ENCODE measurements at places on chromosomes 11 and 22.

- DNase-seq: no peak
Measured at GRCh38 chr22:20532256-20532993, 25.0 kb downstream of the MED15 start.

DNA sequence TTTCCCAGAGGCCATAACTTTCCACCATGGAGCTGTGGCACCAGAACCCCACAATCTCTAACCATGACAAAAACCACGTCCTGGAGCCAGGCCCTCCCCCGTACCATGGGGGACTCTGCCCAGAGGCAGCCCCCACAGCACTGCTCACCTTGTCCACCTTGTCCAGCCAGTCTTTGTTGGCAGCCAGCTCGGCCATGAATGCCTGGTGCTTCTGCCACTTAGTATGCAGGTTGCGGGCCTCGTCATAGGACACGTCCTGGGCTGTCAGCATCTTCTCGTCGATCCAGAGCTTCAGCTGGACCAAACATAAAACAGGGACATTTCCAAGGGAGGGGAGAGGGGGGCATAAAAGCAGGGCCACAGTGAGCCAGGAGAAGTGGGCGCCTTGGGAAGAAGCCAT, 20.8 kb upstream of the RBM4B start:
- no peak for DNase-seq

DNA sequence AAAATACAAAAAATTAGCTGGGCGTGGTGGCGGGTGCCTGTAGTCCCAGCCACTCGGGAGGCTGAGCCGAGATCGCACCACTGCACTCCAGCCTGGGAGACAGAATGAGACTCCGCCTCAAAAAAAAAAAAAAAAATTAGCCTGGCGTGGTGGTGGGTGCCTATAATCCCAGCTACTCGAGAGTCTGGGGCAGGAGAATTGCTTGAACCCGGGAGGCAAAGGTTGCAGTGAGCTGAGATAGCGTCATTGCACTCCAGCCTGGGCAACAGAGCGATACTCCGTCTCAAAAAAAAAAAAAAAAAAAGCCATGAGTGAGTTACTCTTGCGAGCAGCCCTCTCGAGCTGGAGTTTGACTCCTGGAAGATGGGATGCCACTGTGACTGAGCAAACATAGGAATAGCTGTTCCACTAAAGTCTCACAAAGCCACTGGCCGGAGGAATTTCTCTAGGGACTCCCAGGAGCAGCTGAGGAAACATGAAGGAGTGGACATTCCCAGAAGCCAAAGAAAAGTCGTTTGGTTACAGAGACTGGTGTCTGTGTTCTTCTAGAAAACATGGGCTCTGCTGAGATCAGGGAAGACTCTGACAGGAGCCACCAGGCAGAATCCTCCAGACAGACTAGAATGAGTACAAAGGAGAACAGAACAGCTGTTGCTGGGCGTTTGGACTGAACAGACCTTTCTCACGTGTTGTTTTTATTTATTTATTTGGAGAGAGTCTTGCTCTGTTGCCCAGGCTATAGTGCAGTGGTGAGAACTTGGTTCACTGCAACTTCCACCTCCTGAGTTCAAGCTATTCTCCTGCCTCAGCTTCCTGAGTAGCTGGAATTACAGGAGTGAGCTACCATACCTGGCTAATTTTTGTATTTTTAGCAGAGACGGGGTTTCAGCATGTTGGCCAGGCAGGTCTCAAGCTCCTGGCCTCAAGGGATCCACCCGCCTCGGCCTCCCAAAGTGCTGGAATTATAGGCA, 32.4 kb upstream of the MYH9 start:
- DNase-seq: no peak

DNA sequence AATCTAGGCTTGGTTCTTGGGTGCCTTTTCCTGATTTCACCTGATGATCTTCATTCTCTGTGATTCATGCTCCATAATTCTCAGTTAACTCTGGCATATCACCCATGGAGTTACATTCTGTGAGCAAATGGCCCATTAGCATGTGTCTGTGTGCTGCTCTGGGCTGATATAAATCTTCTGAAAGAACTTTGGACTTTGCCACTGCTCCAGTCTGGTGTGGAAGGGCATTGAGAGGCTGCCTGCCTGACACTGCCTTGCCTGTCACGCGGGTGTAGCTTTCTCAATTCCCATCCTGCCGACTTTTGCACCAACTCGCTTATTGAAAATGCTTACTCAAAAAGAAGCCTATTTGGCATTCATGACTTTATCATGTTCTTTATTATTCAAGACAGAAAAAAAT, 42.2 kb downstream of the FAT3 start:
- DNase-seq: no peak

- DNase-seq: no peak
Measured at GRCh38 chr11:33266393-33267215, 9.4 kb downstream of the HIPK3 start.

GRCh38 chr11:84316866-84317555, 1030.8 kb upstream of the CCDC90B start:
- DNase-seq: no peak

GRCh38 chr11:111938687-111939160, 1.6 kb downstream of the DIXDC1 start:
- no peak for DNase-seq

- no peak for DNase-seq
Measured at GRCh38 chr11:95282291-95282751, 51.3 kb upstream of the SESN3 start.

DNA sequence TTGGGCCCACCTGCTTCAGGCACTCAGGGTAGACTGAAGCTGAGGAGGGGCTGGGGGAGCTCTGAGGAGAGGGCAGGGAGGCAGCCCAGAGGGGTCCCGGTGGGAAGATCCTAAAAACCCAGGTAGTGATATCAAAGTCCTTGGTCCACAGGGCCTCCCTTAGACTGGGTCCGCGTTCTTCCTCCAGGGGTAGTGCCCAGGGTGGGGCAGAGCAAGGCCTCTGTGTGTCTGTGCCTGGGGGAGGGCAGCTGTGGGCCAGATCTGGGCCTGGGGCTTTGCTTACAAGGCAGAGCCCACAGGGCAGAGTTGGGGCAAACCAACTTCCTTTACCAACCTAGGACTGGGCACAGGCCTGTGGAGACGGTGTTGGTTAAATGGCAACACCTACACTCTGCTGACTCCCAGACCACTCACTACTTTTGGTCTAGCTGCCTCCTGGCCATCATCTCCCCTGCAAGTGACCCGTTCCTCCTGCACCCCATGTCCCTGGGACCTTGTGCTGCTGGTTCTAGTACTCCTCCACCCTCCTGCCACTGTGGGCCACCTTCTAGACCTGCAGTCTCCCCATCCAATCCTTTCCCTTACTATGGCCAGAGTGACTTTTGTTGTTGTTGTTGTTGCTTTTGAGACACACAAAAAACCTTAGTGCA, 15.8 kb downstream of the ATG16L2 start:
- no peak for DNase-seq

- DNase-seq: no peak
Measured at GRCh38 chr11:108614086-108614485, 20.5 kb upstream of the EXPH5 start.

- DNase-seq: no peak
Measured at GRCh38 chr11:45881708-45882368, 3.6 kb upstream of the MAPK8IP1 start.

- no peak for DNase-seq
Measured at GRCh38 chr11:38305682-38306081, 1707.6 kb upstream of the RAG2 start.

GRCh38 chr11:124872280-124872679, 7.0 kb downstream of the ROBO3 start:
- DNase-seq: no peak

DNA sequence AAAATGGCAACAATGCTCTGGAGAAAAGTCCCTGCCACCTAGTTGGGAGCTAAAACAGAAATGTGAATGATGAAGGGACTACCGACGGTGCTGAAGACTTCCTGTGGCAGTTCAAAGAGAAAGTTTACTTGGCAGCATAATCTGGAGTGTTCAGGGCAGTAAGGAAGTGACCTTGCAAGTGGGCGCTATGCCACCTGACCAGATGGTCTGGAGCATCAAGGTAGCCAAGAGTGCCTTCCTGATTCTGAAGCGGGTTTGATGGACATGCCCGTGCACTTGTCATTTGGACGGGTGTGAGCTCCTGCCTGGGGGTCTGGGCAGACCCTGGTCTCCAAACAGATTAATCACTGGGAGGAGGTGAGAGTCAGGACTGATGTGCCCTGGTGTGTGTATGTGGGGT, 1.8 kb upstream of the SNX19 start:
- no peak for DNase-seq

DNA sequence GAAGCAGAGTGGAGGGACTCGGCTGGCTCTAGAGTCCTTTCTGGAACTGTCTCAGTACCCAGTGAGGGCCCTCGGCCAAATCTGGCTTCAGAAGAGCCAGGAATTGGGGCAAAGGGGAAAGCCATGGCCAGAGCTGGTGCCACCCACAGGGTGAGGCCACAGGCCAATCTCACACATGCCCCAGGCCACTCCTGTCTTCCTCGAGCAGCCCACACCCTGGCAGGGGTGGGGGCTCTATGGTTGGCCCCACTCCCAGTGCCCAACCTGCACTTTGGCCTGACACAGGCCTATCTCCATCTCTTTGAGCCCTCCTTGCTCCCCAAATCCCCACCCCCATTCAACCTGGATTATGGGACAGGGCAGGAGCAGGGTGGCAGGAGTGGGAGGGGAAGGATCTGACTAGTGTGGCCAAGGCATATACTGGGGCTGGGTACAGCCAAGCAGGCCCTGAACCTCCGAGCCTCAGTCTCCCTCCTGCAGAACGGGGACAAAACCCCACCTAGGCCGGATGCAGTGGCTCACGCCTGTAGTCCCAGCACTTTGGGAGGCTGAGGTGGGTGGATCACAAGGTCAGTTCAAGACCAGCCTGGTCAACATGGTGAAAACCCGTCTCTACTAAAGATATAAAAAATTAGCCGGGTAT, 6.9 kb downstream of the TST start:
- no peak for DNase-seq

DNA sequence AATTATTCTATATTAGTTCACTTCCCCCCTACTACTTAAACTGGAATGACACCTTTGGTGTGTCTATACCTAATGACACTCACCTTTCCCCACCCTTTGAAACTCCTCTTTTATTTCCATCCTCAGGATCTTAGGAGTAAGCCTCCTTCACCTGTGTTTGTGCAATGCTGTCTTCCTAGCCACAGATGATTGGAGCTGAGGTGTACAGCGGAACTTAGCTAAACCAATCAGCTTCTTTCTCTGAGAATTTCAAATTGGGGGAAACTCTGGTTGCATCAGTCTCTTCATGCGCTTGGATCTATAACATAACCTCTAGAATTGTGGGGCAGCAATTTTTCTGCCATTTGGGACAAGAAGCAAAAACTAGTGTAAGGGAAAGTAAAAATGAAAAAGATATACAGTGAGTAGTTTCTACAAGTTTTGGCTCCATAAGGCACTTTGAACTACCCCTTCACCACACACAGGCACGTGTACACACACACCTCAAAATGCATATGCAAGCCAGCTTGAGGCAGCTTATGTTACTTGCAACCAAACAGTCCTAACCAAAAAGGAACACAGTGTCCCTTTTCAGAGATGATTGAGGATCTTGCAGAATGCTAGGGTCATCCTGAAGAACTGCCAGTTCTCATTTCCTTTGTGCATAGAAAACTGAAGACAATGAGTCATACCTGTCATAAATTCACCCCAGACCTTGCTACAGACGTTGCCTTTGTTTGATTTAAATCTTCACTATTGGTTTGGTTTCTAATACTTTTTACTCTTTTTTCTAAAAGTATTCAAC, 36.0 kb upstream of the LDLRAD3 start:
- no peak for DNase-seq

DNA sequence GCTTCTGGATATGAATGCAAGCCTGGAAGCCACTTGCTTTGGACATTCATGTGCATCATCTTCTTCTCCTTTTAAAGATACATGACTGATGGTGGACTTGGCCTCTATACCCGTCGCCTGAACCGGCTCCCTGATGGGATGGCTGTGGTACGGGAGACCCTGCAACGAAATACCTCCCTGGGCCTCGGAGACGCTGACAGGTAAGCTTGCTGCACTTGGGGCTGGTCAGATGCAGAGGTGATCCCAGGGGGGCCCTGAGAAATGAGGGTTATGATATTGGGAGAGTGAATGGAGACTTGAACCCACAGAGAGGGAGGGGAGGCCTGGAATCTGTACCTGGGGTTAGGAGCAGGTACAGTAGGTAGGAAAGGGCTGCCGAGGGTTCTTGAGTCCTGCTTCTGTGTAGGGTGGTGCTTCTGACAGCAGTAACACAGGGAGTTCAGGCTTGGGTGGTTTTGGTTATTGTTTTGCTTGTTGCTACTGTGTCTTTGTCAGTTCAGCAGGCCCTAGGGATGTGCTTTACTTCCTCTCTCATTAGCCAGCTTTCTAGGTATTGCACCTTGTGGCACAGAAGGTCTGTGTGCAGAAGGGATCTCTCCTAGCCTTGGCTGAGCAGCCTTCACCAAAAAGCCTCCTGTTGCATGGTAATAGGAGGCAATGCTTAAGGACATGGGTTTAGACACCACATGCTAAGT, 176.1 kb downstream of the DBX1 start:
- DNase-seq: no peak

GRCh38 chr11:133824593-133824992, 20.7 kb downstream of the SPATA19 start:
- no peak for DNase-seq

GRCh38 chr22:20857247-20857643, 1.4 kb downstream of the PI4KA start:
- DNase-seq: no peak

GRCh38 chr11:10376061-10376460, 71.2 kb downstream of the ADM start:
- DNase-seq: no peak

GRCh38 chr11:104402812-104403521, 239.0 kb upstream of the PDGFD start:
- no peak for DNase-seq

- no peak for DNase-seq
Measured at GRCh38 chr11:76266286-76267100, 60.2 kb upstream of the WNT11 start.

- DNase-seq: no peak
Measured at GRCh38 chr22:44023404-44024287, 456 bp upstream of the PARVB start.

DNA sequence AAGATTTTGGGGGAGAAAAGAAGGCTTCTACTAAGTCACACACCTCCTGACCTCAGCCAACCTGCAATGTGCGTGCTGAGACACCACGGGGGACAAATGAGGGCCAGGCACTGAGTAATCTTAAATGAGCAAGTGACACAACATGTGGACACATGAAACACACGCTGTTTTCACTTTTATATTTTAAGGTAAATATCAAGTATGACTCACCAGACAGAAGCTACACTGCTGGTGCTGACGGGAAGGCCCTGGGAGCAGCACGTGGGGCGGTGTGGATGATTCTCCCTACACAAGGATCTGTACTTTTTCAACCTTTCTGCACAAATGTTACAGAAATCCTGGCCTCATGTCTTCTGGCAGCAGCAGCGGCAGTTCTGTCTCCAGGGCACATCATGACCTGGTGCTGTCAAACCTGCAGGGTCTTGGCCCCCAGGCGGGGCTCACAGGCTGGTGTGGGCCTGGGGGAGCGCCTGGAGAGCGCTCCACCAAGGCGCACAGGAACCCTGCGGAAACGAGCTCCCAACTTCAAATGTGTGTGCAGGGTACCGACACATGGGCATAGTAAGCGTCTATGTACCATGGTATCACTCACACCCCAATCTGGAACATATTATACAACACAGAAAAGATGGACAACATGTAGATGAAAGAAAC, 61.7 kb downstream of the DGCR2 start:
- DNase-seq: no peak

All from stimulated activated CD8-positive, alpha-beta memory T cell treated with anti-CD3 and anti-CD28 coated beads, Interleukin-7, amount 100 ng/mL, for 48 hours (primary cell).